NCI-H1417 treated with DMSO at 0.1 percent for 48 hours (cell line): ENCODE measurements at places on chromosomes 3 and 15.

DNA sequence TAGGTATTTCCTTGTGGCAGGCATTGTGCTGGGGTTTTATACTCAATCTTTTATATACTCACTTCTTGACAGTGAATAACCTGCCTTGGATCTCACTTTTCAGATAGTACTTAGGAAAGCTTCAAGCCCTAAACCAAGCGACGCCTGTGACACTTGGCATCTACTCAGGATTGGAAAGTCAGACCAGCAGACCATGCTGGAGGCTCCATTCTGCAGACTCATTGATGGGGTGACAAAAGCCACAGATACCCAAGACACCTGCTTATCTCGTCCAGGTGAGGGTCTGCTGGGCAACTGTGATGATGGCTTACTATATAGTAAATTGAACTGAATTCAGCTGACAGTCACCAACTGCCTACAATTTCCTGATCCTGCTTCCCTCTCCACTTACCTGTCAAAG, 79.4 kb upstream of the MRPS22 start:
- DNase-seq: no peak

DNA sequence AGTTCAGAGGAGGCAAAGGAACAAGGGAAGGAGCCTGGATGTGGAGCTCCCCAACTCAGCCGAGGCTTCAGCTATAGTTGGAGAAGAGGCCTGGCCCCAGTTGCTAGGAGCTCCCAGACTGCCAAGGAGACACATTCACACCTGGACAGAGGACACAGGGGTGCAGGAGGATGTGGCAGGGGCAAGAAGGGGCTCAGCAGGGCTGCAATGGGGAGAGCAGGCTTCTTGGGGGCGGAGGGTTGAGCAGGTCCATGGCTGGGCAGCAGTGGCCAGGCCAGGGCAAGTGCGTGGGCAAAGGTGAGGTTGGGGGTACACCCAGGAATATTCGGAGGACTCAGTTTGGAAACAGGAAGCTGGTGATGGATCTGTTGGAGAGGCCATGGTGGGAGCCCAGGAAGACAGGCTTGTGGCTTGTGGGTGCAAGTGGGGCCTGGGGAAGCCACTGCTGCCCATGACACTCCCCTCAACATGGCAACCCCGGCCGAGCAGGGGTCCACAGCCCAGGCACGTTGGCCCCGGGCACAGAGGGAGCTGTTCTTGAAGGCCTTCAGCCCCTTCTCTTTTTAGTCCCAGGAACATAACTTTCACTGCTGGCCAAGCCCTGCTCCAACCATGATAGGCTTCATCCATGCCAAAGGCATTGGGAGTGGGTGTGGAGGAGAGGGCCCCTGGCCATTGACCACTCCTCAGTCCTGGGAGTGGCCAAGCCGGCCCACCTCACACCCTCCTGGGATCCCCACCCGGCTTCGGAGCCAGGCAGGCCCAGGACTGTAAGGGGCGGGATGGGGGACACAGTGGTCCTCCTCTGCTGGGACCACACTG, 33.3 kb downstream of the TSPAN3 start:
- no peak for DNase-seq

DNA sequence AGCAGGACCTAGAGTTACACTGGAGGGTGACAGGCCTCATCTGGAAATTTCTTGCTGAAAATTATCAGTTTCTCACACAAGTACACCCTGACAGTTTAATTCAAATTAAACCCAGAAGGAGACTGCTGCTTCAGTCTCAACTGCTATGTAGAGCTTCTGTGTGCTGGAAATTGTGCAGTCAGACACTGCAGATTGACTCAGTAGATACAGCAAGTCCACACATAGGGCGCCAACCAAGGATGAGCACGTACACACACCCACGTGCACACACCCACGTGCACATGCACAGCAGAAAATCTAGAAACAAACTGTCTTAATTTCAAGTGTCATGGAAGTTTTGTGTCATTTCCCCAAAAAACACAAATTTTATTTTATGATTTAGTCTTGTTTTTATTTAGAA, 192.9 kb downstream of the PDE8A start:
- DNase-seq: no peak

- DNase-seq: no peak
Measured at GRCh38 chr3:58434511-58434910, 879 bp upstream of the PDHB start.

GRCh38 chr3:183082355-183082915, 16.9 kb downstream of the MCCC1 start:
- no peak for DNase-seq
